ENCODE measurements at places on chromosomes 16 and 17. TPM values are rescaled to one million over a fixed set of nuclear protein-coding genes. Genes with fewer than 3 reads are reported as not detected.

The RGS11 gene
- total RNA-seq = not detected

The MT1G gene
- total RNA-seq = 28.8 TPM

The PERCC1 gene
- 0.29 TPM for total RNA-seq

The RASL10B gene
- 3.7 TPM for total RNA-seq

The SHBG gene
- not detected for total RNA-seq

The KRTAP16-1 gene
- not detected for total RNA-seq

The TPSD1 gene
- total RNA-seq = not detected

The SLC5A11 gene
- 0.40 TPM for total RNA-seq

The MPP3 gene
- 0.94 TPM for total RNA-seq

DNA sequence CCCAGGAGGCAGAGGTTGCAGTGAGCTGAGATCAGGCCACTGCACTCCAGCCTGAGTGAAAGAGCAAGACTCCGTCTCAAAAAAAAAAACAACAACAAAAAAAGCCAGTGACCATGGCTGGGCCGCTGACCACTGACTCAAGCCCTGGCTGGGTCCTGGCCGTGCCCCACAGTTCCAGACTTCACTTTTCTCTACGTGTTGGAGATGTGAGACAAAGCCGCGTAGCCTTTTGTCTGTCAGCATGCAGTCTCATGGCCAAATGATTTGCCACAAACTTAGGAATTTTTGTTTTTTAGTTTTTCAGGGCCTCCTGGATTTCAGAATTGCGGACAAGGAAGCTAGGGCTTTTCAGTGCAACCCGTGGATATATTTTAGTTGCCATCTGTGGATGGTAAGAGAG lies 89.3 kb upstream of the CIBAR2 start:
- no peak for DNase-seq

DNA sequence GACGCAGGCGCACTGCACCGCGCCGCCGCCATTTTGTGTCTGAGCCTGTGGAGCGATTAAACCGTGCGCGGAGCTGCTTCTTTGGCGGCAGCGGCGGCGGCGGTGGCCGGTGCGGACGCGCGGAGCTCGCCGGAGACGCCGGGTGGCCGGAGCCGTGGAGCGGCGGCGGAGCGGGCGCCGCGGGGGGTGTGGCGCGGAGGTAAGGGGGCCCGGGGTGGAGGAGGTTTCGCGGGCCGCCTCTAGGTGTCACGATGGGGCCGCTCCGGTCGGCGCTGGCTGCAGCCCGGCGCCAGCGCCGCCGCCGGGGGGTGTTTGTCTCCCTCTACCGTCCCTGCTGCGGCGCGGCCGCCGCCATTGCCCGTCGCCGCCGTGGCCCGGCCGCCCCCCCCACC lies at the start of gene CTCF:
Gene CTCF, plus strand, starts transcription at position 1 of the 392 bp plus-strand sequence. CDS start 48,307 bp downstream, outside the sequence.
- peak; percentile 80 for DNase-seq

DNA sequence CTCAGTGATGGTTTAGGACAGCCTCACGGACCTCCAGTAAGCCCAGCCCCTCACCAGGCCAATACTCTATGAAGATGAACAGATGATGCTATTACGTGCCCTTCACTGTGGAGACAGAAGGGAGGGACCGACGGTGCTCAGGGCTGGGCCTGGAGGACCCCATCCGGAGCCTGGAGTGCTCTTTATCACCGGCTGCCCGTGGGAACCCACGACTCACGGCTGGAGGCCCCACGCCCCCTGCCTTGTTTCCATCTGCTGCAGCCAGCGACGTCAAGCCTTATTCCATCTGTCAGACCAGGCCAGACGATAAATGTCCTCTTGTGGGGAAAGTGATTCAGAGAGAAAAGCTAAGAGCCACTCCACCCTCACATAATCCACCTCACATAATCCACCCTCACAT lies 4.0 kb upstream of the TIMM22 start:
- DNase-seq = no peak

GRCh38 chr17:1661045-1661444 lies 11.4 kb upstream of the RILP start:
- DNase-seq = no peak

GRCh38 chr17:36921095-36921851 lies 16.0 kb upstream of the LHX1 start:
- no peak for DNase-seq

DNA sequence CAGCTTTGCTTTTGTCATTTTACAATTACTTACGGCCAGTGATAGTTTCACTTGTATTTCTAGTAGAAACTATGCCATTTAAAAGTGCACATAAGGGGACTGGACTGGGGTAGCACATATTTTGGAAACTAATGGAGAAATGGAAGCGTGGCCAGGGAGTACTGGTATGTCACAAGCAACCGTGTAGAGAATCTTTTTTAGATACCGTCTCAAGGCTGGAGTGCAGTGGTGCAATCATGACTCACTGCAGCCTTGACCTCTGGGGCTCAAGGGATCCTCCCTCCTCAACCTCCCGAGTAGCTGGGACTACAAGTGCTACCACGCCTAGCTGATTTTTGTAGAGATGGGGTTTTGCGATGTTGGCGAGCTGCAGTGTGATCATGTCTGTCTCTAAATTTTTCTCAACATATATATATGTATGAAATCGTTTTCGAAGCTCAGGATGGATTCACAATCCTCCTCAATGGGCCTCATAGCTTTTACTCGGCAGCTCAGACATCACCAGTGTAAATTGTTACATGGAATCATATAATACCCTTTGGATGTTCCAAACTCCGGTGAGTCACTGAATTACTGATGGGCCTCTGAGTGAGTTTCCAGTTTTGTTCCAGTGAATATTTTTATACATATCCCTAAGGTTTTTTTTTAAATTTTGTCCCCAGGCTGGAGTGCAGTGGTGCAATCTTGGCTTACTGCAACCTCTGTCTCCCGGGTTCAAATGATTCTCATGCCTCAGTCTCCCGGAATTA lies 51.7 kb downstream of the ZNF778 start:
- DNase-seq = no peak

DNA sequence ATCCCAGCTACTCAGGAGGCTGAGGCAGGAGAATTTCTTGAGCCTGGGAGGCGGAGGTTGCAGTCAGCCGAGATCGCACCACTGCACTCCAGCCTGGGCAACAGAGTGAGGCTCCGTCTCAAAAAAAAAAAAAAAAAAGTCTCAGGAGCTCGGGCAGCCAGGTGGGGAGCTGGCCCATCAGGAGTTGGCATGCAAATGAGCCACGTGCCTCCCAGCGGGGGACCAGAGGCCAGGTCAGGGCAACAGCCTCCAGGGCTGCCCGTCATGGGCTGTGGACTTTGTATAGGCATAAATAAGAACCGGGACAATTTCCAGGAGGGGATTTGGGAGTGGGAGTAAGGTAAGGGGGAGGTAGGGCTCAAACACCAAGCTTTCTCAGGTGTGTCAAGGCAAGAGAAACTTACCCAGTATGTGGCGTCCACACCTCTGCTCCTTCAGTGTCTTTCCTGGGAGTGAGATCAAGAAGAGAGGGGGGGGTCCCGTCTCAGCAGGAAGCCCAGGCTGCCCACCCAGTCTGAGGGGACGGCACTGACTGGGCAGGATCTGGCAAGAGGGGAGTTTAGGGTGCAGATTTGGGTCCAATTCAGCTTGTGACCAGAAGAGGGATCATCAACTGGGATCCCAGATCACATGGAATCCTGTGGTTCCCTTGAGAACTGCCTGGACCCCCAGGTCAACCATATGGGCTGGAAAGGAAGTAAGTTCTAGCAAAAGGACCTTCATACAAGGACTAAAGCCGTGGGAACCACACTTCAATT lies 22.3 kb upstream of the G6PC1 start:
- no peak for DNase-seq

GRCh38 chr16:85029408-85029784 lies 1.8 kb downstream of the KIAA0513 start:
- DNase-seq = peak; percentile 61

DNA sequence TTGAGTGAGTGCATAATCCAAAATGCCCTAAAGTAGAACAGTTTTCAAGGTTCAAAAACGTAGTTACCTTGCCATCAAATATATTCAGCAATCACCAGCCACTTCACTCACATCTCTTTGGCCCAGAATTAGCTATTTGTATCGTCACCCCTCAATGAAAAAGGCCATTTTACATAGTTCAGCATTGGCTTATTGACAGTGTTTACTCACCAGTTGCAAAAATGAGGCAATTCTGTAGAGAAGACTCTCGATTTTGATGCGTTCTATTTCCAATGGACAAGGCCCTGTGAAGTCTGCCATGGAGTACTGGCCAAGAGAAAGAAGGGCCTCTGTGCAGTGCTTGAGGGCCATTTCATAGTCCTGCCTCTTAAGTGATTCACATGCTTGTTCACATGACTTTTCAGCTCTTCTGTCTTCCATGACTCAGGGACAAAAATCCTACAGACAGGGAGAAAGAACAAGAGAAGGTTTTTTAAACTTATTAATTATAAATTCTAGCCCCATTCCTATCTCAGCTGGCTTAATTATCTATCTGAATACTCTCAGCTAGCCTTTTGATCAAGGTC lies 26.5 kb downstream of the HELZ start:
- DNase-seq = no peak

DNA sequence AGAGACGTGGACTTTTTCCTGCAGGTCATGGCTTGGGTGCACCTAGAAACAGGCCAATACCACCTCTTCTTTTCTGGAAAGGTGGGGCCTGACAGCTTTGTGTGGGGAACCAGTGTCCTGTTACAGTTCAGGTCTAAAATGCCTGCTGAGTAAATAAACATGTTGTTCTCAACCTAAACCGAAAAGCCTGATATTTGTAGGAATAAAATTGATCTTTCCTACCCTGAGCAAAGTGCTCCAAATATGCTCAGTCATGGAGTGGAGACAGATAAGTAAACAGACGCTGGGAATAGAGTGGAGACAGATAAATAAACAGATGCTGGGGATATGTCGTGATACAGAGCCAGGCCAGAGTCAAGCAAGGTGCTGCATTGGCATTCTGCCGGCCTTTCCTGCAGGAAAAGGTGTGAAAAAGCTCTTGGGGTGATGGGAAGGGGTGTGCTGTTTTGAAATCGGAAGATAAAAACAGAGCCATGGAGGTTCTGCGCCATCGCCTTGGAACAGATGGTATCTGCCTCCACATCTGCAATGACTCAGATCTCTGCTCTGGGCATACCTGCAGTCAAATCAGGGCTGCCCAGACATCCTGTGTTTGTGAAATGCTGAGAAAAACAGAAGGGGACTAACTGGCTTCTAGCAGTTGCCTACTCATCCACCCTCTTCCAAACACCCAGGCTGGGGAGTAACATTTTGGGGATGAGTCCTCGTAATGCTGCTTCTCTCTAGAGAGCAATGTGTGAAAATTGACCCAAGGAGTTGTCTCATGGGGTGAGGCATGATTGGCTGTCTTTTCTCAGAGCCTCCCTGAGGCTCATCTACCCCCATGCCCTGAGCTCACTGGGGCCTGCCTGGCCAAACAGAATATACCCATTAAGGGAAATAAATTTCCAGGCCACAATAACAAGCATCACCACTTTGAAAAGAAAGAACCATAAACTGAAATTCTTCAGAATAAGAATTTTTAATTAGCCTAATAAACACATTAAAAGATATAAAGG lies 16.8 kb upstream of the TRPV2 start:
- DNase-seq = no peak

GRCh38 chr16:27228621-27229501 lies 25.5 kb downstream of the KDM8 start:
- DNase-seq = no peak

GRCh38 chr16:77705351-77705750 lies 17.0 kb upstream of the NUDT7 start:
- no peak for DNase-seq

GRCh38 chr17:15119968-15120367 lies 145.2 kb downstream of the PMP22 start:
- no peak for DNase-seq

GRCh38 chr16:15689290-15689689 lies 39.2 kb downstream of the NDE1 start:
- DNase-seq = no peak

GRCh38 chr17:37138571-37139120 lies 189.9 kb downstream of the AATF start:
- no peak for DNase-seq

- no peak for DNase-seq
These were observed 1.2 kb downstream of the EPN3 start for GRCh38 chr17:50533720-50534148.

GRCh38 chr16:66376577-66377305 lies 10.2 kb downstream of the CDH5 start:
- no peak for DNase-seq

- DNase-seq = no peak
These were observed 6.0 kb downstream of the SOX9 start for GRCh38 chr17:72126575-72127486.

DNA sequence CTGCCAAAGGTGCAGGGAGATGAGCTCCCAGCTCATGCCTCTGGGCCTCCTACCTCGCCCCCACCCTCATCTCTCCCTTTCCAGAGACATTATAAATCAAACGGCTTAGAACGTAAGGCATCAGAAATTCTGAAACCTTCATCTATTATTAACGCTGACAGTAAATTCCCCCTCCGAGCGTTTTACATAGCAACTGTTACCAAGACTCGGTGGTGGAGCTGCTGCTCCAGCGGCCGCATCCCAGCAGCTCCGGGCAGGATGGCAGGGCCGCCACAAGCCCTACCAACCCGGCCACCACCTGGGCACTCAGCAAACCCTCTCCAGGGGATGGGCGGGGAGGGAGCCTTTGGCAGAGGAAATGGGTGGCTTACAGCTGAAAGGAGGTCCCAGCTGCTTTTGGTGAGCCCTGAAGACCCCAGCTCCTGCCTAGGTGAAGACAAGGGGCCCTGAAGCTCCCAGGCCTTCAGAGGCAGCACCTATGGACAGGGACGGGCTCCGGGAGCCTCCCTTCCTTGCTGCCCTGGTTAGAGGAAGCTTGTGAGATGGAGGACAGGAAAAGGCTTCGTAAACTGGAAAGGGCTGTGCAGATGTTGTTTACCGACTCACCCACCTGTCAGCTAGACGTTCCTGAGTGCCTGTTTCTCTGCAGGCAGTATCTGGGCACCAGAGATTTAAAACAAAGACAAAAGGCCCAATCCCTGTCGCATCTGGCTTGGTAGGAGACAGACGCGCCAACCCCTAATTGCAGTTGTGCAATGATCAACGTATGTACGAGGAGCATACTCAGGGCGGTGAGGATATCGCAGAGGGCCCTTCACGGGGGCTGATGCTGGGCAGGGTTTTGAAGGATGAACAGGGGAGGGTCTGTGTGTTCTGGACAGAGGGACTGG lies 76.9 kb downstream of the RAI1 start:
- no peak for DNase-seq

DNA sequence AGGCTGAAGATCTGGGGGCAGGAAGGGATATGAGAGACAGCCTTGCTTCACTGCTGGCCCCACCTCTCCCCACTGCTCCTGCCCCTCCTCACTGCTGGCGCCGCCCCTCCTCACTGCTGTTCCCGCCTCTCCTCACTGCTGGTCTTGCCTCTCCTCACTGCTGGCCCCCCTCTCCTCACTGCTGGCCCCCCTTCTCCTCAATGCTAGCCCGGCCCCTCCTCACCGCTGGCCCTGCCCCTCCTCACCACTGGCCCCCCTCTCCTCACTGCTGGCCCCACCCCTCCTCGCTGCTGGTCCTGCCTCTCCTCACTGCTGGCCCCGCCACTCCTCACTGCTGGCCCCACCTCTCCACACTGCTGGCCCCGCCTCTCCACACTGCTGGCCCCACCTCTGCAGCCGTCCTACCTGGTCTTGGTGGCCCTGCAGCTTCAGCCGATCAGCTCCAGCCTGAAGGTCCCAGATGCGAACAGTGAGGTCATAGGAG lies 9.5 kb upstream of the PAM16 start:
- no peak for DNase-seq

- no peak for DNase-seq
These were observed 134.4 kb downstream of the SPACA3 start for GRCh38 chr17:33126086-33126485.

Measured in activated T-cell treated with anti-CD3 and anti-CD28 coated beads, Interleukin-2, amount 50 U/mL, for 4 hours (primary cell).